ENCODE measurements at places on chromosomes 12 and 14.

GRCh38 chr12:101619858-101620761 is 25.3 kb downstream of the MYBPC1 start:
- DNase-seq: no peak

- no peak for DNase-seq
Observed at GRCh38 chr12:81492131-81492720, 266.9 kb downstream of the PPFIA2 start.

DNA sequence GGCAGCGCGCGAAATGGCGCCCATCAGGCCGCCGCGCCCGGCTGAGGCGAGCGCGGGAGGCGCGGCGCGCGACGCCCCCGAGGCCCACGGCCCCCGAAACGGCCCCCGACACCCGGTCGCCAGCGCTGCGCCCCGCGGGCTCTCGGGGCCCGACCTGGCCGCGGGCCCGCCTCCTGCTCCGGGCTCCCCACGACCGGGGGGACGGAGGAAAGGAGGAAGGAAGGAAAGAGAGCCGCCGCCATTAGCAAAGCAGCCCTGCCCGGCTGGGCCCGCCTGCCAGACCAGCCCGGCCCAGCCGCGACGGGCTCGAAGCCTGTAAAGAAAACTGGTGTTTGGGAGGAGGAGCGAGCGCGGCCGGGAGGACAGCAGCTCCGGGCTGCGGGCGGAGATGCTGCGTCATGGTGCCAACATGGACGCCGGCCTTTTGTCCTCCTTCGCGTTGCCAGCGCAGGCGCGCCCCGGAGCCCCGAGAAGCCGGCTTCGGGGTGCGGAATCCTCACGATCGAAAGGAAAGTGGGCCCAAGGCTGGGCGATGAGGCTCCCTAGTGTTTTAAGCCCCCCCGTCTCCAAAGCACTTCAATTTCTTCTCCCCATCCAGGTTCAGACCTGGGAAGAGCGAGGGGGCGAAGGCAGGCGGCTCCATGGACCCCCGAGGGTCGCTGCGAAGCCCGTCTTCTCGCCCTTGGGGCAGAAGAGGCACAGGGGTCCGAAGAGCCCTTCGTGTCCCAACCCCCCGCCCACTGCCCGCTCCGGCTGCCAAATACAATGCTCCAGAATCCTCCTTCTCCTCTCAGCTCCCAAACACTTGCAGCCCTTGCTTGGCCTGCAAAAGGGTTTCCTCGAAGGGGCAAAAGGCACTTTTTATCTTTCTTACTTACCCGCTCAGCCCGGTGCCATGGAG is 2.9 kb upstream of the SETD1B start:
- DNase-seq: peak; percentile 79

DNA sequence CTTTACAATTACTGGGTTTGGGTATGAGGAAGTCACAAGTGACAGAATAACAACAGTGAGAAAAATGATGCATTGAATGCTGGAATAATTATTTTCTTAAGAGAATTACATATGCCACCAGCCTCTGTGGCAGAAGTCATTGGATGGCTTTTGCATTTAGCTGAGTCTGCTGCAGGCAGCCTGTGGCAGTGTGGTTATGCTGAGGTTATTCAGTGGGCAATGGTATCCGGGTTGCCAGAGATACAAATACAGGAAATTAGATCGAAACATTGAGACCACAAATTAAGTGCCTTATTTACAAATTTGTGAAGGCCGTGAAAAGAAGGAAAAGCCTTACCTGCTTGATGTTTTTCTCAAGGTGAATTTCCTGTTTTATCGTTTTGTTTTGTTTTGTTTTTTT is 1050.0 kb downstream of the GALC start:
- DNase-seq: no peak
